ENCODE measurements at places on chromosomes 7 and 10.
A peak's percentile ranks its signal among the peaks of the same experiment; 100 is the strongest.

- DNase-seq = peak; percentile 57
Measured at GRCh38 chr10:32139223-32140073, 83.2 kb upstream of the KIF5B start.

GRCh38 chr10:122279725-122280141 is 8.6 kb downstream of the BTBD16 start:
- DNase-seq = no peak

GRCh38 chr7:23470330-23471105 is at the start of gene IGF2BP3:
IGF2BP3 (minus strand) TSS chr7:23470491; CDS start chr7:23470110, 381 bp downstream.
- DNase-seq = no peak

GRCh38 chr10:61337741-61338140 is 115.4 kb downstream of the TMEM26 start:
- no peak for DNase-seq

DNA sequence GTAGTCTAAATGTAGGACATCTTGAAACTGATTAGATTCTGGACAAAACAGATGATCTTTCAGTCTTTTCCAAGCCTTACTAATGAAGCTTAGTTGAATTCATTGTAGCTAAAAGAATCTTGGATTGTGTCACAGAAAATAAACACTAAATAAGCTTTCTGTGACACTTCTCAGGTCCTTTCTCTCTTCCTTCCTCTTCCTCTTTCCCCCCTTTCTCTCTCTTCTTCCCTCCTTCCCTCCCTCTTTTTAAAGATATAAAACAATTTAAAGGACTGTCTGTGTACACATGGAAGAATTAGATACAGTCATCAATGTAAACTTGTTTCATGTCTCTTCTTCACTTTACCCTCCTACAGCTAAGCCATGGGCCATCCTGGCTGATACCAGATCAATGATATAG is 5.3 kb upstream of the COMMD3 start:
- no peak for DNase-seq

DNA sequence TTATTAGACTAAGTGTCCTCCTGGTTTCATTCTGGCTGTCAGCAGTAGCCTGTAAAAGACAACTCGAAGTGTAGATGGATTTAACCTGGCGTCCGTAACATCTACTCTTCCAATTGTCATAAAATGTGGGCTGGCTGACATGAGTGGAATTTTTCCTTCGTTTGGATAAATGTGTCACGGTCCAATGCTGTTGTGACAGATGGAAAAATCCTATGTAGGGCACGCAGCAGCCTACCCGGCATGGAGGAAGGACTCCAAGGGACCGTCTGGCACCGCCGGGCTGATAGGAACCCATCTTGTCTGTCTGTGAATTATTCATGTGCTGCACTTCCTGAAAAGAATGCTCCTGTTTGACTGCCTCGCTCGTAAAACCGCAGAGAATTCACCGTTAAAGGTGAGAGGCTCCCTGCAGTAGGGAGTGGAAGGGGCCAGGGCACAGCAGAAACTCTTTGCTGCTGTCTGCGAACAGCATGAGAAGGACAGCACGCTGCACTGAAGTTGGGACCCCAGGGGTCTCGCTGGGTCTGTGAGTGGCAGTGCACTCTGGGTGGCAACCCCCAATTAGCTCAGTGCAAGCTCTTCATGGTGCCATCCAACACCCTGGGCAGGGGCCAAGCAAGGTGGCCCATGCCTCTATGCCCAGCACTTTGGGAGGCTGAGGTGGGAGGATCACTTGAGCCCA is 1.6 kb upstream of the ORAI2 start:
- peak; percentile 77 for DNase-seq

DNA sequence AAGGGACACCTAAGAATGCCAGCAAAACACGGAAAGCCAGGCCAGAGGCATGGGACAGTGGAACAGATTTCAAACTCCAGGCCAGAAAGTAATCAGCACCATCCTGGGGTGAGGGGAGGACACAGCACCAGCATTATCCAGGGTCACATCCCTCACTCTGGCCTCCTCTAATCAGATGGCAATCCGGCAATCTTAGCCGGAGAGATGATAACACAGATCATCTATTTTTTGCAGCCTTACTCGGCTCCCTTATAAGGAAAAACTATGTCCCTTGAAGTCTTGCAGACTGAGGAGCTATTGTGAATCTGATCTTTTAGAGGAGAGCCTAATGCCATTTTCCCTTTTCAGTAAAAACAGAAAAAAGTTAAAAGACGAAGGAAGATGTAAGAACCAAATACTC is 16.5 kb downstream of the TRIL start:
- no peak for DNase-seq

DNA sequence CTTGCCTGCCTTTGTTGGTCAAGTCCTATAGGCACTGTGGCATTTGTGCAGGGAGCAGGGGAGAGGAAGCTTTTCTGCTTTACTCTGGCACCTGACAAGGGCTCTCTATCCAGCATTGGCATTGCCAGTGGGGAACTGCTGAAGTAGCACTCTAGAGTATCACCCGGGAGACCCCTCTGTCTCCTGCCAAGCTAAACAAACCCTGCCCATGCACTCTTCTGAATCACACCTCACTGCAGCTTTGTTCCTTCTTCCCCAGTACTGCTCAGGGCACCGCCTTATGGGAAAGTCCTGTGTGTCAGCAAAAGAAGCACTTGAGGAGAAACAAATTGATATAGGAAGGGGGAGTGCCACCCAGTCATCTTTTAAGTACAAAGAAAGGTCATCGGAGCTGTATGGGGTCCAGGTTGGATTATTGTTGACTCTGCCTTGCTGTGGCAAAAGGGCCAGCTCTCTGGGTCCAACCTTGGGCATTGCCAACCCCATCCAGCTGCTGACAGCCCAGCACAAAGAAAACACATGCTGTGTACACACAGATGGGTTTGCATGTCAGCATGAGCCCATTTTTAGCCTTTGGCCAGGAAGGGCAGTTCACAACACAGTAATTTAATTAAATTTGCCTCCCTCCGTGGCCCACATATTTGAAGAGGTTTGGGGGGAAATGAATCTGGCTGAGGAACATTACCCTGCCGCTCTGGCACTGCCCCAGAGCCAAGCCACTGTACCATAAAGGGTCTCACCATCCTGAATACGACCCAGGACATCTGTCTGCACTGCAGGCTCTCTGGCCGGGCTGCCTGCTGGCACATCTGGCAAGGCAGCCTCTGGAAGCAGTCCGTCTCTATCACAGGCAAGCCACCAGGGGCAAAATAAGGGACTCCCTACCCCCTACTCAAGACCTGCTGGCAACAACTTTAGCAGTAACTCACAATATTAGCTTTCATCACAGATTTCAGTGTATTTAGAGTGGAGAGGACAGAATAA is 13.1 kb downstream of the LRRC4 start:
- no peak for DNase-seq

DNA sequence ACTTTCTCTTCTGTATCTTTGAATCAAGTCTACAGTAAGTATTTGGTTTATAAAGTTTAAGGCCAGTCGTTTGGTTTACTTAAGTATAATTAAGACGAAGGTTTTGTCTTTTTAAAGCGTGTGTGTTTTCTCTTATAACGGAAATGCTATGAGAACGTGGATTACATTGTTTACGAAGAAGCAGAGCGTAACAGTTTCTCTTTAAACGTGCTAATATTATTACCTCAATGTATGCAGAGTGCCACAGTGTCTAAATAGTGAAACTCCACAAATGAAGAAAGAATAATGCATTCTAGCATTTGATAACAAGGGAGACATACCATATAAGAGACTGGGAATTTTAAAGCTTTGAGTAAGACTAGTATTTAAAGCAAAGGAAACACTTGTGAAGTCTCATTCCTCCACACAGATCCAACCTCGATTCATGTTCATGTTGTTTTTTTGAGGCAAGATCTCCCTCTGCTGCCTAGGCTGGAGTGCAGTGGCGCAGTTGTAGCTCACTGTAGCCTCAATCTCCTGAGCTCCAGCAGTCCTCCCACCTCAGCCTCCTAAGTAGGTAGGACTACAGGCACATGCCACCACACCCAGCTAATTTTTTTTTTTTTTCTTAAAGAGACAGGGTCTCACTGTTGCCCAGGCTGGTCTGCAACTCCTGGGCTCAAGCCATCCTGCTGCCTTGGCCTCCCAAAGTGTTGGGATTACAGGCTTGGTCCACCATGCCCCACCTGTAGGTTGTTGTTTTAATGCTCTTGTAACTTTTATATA is 75.1 kb downstream of the ANKRD61 start:
- peak; percentile 42 for DNase-seq

GRCh38 chr7:112023282-112023681 is 182.9 kb downstream of the DOCK4 start:
- DNase-seq = no peak

- DNase-seq = no peak
Measured at GRCh38 chr7:102292813-102293798, 6.4 kb downstream of the SH2B2 start.

GRCh38 chr7:135204341-135204749 is 7.0 kb downstream of the WDR91 start:
- no peak for DNase-seq

- DNase-seq = peak; percentile 24
Measured at GRCh38 chr7:98281757-98282606, 496 bp downstream of the BRI3 start.

DNA sequence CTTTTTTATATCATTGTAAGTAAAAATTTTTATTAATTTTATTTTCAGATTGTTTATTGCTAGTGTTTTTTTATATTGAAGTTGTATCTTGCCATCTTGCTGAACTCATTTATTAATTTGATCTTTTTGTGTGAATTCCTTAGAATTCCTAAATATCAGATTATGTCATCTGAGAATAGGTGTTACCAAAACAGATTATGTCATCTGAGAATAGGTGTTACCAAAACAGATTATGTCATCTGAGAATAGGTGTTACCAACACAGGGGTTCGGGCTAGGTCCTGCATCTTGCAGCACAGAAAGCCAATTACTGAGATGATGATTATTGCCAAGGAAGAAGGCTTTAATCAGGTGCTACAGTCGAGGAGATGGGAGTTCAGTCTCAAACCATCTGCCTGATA is 383.4 kb downstream of the CNTNAP2 start:
- no peak for DNase-seq

GRCh38 chr7:1769286-1770200 is 99.5 kb downstream of the ELFN1 start:
- DNase-seq = no peak

- no peak for DNase-seq
Measured at GRCh38 chr10:33026422-33026821, 68.4 kb upstream of the ITGB1 start.

- no peak for DNase-seq
Measured at GRCh38 chr7:141072548-141073172, 1.2 kb upstream of the TMEM178B start.

GRCh38 chr10:110834629-110835301 is 37.0 kb upstream of the PDCD4 start:
- peak; percentile 21 for DNase-seq

DNA sequence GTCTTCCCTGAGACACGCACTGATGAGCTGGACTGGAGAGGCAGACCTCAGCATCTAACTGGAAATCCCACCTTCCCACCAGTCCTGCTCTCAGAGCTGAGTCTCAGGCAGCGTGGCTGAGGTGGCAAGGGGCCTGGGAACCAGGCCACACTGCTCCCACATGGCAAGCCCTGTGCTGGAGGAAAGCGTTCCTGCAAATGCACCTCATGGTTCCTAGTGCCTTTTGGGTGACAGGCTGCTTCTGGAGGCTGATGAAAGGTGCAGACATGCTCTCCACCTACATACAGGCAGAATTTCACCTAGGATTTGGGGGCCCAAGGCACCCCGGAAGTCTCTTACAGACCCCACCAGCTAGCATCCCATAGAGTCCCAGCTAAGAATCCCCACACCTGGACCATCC is 432.9 kb upstream of the FOXK1 start:
- no peak for DNase-seq

DNA sequence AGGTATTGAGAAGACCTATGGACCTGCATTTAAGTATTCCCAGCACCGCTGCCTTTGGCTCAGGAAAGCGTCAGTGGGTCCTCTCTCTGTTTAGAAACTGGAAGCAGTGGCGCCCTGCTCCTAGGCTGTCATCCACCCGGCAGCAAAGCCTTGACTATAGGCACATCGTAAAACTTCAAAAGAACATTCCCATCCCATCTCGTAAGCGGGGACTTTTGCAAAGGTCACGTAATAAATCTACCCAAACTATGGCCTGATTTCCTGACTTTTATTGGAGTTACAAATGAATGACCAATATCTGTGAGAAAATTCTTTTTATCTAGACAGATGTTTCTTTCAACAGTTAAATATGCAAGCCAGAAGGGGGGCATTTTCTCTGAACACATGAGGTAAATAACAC is 115.8 kb upstream of the TCERG1L start:
- DNase-seq = no peak

- DNase-seq = no peak
Measured at GRCh38 chr7:75938921-75939320, 24.0 kb downstream of the POR start.

DNA sequence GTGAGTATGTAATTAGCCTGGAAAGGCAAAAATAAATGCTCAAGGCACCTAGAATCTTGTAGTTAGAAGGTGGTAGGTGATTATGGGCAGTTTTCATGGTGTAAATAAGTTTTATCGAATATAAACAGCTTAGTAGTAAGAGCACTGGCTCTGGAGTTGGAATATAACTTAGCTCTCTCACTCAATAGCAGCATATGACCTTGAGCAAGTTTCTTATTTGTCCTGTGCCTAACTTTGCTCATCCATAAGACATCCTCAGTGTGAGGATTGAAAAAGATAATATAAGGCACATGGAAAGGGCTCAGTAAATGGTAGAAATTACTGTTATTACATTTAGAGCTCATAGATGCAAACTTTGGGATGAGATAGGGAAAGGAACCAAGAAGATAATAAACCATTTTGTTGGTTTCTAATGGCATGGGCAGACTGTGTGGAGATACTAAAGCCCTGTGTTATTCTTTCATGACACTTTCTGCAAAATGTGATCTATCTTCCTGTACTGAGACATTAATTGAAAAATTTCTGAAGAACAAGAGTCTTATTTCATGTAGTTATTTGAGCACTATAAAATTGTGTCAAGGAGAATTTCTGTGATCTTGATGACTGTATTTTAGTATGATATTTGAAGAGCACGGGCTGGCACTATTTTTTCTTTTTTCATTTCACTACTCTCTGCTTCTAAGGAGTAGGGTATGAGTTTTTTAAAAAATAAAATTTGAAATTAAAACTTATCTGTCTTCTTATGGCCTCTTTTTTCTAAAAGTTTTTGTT is 3.1 kb downstream of the SLK start:
- no peak for DNase-seq
